HS-27A (cell line): ENCODE measurements at places on chromosomes 11 and 22.
A peak's percentile ranks its signal among the peaks of the same experiment; 100 is the strongest.

- no peak for DNase-seq
These were observed 7.6 kb downstream of the APOBEC3A start for GRCh38 chr22:38964989-38965388.

- no peak for DNase-seq
These were observed 19.8 kb downstream of the SAMM50 start for GRCh38 chr22:43975041-43975440.

GRCh38 chr22:48889887-48890692 lies 937.6 kb downstream of the BRD1 start:
- no peak for DNase-seq

DNA sequence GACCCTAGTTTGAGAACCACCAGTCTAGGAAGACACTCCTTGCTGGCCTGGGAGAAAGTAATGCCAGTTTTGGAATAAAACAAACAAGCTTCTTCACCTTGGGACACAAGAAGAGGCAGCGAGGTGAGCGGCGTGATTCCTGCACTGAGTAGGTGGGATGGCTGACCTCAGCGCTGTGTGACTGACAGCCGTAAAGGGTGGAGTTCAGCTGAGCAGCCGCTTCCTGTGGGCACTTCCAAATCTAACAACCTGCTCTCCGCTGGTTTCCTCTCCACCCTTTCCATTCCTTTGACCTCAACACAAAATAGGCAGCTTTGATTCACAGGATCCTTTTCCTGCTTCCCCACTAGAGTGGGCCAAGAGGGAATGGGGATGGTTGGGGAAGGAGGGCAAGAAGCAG lies 45.8 kb downstream of the PC start:
- DNase-seq = no peak

DNA sequence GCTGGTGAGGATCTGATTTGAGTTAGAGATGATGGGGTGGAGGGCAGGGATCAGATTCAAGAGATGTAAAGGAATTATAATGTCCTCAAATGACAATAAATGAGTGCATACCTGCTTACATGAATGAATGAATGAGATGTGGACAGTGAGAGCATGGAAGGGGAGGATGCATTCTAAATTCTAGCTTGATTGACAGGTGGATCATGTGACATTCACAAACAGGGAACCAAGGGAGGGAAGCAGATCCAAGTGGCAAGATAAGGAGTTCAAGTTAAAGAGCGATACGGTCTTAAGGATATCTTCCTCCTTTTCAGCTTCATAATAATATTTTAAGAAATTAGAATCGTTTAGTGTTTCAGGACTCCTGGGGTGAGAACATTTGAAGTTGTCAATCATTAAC lies 170.5 kb upstream of the TBCEL start:
- DNase-seq = no peak

GRCh38 chr11:531919-532526 lies 3.4 kb downstream of the HRAS start:
- DNase-seq = no peak

DNA sequence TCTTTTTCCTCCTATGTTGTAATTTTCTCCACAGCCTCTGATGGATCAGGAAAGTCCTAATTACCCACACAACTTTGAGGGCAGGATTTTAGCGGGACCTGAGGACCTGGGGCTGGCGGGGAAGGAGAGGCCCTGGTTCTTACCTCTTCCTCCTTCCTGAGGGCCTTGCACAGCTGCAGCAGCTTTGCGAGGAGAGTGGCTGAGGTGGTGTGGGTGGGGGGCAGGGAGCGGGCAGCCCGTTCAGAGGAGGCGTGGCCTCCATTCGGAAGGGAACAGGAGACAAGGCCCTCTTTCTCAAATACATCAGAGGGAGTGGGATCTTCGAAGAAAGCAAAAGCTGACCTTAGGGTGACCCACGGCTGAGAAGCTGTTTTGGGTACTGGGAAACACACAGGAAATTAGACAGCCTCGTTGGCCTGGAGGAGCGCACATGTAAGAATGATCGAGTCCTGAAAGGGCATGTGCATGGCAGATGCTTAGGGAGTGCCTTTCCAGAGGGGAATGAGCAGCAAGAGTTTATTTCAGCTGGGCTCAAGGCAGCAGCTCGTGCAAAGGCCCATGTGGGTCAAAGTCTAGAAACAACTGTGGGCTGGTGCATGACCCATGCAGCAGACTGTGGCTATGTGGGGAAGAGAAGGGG lies 76.6 kb upstream of the NARS2 start:
- no peak for DNase-seq

DNA sequence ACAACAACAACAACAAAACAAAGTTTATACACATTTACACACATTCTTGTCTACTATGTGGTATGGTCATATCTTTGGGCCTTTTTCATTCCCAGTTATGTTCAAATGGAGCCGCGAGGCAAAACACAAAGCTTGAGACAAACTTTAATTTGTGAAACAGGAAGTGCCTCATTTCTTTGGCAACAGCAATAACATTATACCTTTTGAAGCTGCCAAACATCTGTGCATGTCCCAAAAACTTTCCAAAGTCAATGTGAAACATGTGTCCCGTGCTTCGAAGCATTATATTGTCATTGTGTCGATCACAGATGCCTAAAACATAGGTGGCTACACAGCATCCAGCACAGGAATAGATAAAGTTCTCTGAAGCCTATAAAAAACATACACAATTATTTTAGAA lies 25.0 kb upstream of the RPS13 start:
- no peak for DNase-seq

- DNase-seq = no peak
These were observed 1005.9 kb downstream of the BRD1 start for GRCh38 chr22:48821727-48822126.

DNA sequence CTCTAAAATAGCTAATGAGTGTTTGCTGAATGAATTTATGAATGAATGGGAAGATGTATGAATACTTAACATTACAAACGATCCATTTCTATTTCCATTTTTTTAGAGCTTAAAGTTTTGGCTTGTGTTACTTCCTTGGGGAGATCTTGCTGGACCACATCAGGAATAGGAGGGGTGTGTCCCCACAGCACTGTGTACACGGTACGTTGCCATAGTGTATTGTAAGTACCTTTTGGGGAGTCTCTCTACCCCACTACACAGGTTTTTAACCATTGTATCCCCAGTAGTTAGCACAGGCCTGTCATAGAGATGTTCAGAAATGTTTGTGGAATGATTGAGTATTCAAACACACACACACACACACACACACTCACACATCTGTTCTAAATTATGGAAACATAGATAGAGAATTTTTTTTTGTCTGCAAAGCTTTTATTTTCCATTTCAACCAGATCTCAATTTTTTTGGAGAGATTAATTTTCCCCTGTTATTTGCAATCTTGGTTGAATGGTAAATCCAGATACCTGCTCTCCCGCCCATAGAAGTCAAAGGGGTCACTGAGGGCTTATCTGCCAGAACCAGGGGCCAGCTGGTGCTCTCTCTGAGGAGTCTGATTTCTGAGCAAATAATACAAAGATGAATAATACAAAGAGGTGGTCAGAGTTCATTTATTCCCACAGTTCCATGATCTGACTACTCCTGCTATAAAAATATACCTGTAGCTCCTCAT lies 471.0 kb downstream of the INSC start:
- DNase-seq = no peak

DNA sequence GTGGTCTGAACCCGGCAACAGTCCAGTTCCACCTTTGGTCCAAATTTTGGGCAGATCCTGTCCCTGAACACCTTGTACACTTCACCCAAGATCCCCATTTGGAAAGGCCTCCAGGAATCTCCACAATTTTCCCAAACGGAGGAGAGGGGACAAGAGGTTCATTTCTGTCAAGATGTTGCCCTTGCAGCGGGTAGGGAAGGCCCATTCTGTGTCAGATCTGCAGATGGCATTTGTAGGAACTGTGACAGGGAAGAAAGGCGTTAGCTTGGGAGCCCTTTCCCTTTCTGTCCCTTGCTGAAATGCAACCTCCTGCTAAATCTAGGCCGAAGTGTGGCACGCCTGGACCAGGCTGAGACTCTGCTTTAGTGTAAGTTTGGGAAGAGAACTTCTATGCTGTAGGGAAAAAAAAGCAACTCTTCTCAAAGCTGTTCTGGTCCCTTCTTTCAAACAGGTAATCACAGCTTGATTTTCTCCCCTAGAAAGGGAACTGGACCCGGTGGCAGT lies 86.0 kb downstream of the SCN3B start:
- no peak for DNase-seq

DNA sequence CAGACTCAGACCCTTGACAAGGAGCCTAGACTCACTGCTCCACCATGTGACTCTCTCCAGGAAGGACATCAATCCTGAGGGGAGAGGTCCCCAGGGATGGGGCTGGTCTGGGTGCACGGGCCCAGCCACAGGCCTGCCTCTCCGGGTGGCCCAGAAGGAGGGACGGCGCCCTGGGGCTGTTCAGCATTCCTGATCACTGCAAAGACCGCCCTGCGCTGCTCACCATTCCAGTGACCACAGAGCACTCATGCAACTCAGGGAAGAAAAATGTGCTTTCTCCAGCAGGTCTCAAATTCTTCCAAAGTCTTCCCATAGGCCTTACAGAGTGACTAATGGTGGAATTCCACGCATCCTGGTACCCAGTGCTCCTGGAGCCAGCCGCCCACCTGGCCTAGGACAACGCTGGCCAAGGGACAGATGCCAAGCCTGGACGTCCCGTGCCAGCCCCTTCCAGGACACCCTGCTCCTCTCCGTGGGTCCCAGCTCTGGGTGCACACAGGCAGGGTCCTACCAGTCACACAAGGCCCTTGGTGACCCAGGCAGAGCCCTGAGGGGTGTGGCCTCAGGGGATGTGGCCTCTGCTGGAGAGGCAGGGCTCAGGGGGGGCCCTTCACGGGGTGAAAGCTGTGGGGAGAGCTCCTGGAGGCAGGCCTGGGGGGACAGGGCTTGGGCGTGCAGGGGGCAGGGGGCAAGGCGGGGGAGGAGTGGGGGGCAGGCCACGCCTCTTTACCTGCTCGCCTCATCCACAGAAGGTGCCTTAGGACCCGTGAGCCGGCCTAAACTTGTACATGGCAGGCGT lies 178.8 kb downstream of the IGLL1 start:
- peak; percentile 58 for DNase-seq

DNA sequence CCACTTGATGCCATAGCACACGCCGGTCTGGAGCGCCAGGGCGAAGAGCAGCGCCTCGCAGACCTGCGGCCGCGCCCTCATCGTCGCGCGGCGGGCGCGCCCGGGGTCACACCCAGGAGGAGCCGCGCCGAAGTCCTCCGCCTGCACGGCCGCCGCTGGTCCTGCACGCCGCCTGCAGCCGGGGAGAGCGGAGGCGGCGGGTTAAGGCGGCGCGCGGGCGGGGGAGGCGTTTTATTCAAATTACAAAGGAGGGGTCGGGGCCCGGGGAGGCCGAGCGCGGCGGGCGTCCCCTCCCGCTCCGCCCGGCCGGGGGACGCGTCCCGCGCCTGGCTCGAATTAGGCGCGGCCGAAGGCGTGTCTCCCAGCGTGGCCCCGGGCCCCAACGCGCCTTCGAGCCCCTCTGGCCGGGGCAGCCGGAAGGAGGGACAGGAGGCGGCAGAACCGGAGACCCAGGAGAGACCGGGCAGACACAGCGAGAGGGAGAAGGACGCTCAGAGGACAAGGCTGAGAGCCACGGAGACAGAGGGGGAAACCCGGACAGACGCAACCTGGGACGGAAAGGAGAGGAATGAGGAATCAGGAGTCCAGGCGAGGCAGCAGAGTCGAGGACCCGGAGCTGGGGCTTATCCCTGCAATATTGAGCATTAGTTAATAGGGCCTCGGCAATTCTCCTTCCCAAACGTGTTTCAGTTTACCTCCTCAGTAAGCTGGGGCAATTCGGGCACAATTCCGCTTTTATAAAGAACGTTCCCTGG lies at the start of gene WNT11:
TSS of gene WNT11 (minus strand) at position 176 of the 755 bp plus-strand sequence. CDS start at position 81, 95 bp downstream.
- DNase-seq = no peak

- no peak for DNase-seq
These were observed 14.3 kb downstream of the BLID start for GRCh38 chr11:122101625-122102291.

- DNase-seq = no peak
These were observed 63.6 kb upstream of the EP300 start for GRCh38 chr22:41028841-41029240.

- peak; percentile 48 for DNase-seq
These were observed 14.2 kb downstream of the OR52A5 start for GRCh38 chr11:5123802-5124521.

DNA sequence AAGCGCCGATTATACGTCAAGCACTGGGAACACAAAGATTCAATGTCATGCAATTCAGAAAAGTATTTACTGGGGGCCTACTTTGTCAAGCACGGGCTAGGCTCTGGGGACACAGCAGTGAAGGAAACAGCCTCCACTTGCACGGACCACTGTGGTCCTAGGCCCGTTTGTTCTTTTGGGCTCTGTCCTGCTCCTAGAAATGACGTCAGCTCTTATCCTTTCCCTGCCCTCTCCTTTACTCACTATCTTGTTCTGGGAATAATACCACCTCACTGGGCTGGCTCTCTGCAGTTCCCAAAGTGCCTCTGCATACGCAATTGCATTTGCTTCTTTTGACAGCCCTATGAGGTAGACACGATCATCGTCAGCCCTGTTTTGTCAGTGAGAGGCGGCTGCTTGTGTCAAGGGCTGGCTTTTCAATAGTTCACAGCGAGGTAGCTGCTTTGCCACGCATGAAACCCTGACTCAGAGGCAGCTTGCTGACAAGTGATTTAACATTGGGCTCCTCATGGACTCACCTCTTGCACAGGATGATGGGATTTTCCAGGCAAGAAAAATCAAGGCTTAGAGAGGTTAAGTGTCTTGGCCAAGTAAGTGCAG lies 22.9 kb upstream of the IGSF22 start:
- DNase-seq = no peak

DNA sequence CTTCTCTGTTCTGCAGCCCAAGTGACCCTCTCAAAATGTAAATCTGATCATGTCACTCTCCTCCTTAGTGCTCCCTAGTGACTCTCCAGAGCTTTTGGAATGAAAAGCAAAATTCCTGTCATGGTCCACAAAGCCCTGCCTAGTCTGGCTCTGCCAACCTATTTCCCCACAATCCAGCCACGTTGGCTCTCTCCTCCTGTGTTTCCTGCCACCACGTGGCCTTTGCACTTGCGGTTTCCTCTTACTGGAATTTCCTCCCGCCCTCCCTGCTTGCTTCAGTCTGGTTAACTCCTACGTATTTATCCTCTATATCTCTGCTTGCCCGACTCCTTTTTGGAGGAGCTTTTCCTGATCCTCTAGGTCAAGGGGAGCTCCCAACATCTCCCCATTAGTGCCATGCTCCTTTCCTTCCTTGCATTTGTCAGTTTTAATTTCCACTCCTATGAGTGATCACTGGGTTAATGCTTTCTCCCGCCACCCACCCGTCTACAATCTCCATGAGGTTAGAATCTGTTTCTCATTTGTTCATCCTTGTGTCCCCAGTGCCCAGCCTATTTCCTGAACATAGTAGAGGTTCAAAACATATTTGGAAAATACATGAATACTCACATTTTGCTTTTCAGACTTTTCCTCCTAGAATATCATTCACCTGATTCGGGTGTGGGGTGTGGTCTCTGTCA lies 11.5 kb downstream of the NNMT start:
- no peak for DNase-seq

- no peak for DNase-seq
These were observed 121.1 kb downstream of the PAX6 start for GRCh38 chr11:31690041-31690440.

GRCh38 chr11:14373941-14374646 lies 15.1 kb upstream of the RRAS2 start:
- no peak for DNase-seq

GRCh38 chr11:64060263-64060860 lies 24.6 kb downstream of the FLRT1 start:
- no peak for DNase-seq
